ENCODE measurements at places on chromosomes 11 and 22. TPM values are rescaled to one million over a fixed set of nuclear protein-coding genes. Genes with fewer than 3 reads are reported as not detected.
A peak's percentile ranks its signal among the peaks of the same experiment; 100 is the strongest.

GRCh38 chr11:2995031-2995561, 3.0 kb upstream of the NAP1L4 start:
- no peaks in the 10 kb centered on the region for H3K36me3 ChIP-seq
- no peak for DNase-seq
- H3K4me1 ChIP-seq: peaks cover 5% of the 10 kb centered on the region
- no peak overlapping the region for H3K4me3 ChIP-seq
- no peaks in the 10 kb centered on the region for H3K27me3 ChIP-seq

- no peaks in the 10 kb centered on the region for H3K36me3 ChIP-seq
- H3K27ac ChIP-seq: peak overlapping the region; percentile 18
- no peaks in the 10 kb centered on the region for H3K27me3 ChIP-seq
- H3K4me1 ChIP-seq: peaks cover 59% of the 10 kb centered on the region
- no peak overlapping the region for H3K4me3 ChIP-seq
These were observed 10.3 kb downstream of the VPS37C start for GRCh38 chr11:61150706-61151544.

DNA sequence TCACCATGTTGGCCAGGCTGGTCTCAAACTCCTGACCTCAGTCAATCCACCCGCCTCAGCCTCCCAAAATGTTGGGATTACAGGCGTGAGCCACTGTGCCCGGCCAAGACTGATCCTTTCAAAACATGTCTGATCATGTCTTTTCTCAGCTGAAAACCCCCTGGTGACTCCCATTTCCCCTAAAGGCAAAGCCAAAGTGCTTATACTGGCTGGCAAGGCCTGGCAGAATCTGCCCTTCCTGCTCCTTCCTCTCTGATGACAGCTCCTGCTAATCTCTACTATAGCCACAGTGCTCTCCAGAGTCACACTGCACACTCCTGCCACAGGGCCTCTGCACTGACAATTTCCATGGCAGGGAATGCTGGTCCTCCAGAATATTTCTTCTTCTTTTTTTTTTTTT, 2.6 kb upstream of the MCHR1 start:
- no peak overlapping the region for H3K27ac ChIP-seq
- H3K4me1 ChIP-seq: peaks cover 29% of the 10 kb centered on the region
- DNase-seq: no peak
- no peak overlapping the region for H3K4me3 ChIP-seq
- no peaks in the 10 kb centered on the region for H3K27me3 ChIP-seq

- peaks cover 34% of the 10 kb centered on the region for H3K4me1 ChIP-seq
- no peak overlapping the region for H3K27ac ChIP-seq
- DNase-seq: peak; percentile 11
- H3K4me3 ChIP-seq: peak overlapping the region; percentile 79
These were observed 1.4 kb downstream of the USP47 start for GRCh38 chr11:11843211-11843621.

DNA sequence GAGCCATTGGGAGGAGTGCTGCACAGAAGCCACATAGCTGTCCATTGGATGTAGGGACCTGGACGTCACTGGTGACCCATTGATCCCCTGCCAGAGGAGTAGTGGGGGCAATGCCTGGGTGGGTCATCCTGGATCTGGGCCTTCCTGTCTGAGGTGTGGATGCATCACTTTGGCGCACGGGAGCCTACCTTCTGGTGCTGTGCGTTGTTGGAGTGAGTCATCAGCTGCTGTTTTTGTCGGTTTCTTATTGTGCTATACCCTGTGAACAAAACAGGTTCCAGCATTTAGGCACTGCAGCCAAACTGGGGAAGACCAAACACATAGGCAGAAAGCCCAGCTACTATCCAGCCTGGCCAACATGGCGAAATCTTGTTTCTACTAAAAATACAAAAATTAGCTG, 3.2 kb downstream of the TAF6L start:
- no peak overlapping the region for H3K27ac ChIP-seq
- no peak overlapping the region for H3K4me3 ChIP-seq
- no peaks in the 10 kb centered on the region for H3K36me3 ChIP-seq
- H3K4me1 ChIP-seq: peaks cover 11% of the 10 kb centered on the region
- no peaks in the 10 kb centered on the region for H3K27me3 ChIP-seq
- DNase-seq: no peak

DNA sequence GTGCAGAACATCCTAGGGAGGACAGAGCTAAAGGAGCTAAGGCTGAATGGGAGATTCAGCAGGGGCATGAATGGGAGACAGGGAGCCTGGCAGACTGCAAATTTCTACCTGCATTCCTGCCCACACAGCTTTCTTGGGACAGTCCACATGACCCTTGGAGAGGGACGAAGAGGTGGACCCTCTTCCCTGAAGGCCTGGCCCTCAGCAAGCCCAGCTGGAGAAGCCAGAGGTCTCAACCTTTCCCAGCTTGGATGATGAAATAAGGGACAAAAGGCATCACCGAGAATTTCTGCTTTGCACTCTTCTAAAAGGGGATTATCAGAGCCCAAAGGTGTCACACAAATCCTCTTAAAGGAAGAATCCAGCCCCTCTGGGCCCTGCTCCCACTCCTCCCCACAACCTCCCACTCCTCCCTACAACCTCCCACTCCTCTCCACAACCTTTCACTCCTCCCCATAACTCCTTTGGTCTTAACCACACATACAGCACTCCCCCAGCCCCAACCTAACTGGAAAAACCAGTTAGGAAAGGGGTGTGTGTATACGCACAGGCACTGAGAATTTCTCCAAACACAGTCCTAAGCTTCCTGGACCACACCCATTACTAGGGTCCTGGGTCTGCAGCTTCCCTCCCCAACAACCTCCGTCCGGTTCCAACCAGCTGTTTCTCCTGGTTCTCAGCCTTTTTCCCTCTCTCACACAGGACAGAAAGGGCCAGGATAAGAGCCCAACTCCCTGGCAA, 38.4 kb downstream of the RPL27A start:
- H3K4me1 ChIP-seq: peaks cover 53% of the 10 kb centered on the region
- H3K36me3 ChIP-seq: no peaks in the 10 kb centered on the region
- no peak overlapping the region for H3K4me3 ChIP-seq
- DNase-seq: peak; percentile 33
- peak overlapping the region; percentile 47 for H3K27ac ChIP-seq

DNA sequence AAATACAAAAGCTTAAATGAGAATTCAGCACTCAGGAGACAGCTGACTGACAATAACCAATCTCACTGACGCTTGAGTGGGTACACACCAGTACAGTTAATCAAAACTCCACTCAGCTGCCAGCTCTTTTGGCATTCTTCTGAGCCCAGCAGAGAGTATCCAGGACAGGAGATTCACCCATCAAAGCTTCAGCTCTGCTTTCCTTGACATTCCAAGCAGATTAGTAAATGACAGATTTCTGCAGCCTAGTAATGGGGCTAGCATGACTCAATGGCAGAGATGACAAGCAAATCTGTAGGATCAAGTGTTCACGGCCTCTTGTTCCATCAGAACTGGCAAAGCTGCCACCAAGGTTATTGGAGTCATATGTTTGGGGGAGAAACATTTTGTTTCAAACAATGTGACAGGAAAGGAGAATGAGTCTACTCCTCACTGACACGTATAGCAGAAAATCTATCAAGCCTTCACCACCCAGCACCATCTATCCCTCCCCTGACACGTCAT, 420.0 kb downstream of the DYNC2H1 start:
- peaks cover 13% of the 10 kb centered on the region for H3K4me1 ChIP-seq
- no peak overlapping the region for H3K4me3 ChIP-seq
- peak; percentile 28 for DNase-seq
- H3K27ac ChIP-seq: no peak overlapping the region
- H3K36me3 ChIP-seq: no peaks in the 10 kb centered on the region
- no peaks in the 10 kb centered on the region for H3K27me3 ChIP-seq

GRCh38 chr11:106503901-106504300, 426.4 kb downstream of the AASDHPPT start:
- H3K36me3 ChIP-seq: no peaks in the 10 kb centered on the region
- no peak overlapping the region for H3K4me3 ChIP-seq

DNA sequence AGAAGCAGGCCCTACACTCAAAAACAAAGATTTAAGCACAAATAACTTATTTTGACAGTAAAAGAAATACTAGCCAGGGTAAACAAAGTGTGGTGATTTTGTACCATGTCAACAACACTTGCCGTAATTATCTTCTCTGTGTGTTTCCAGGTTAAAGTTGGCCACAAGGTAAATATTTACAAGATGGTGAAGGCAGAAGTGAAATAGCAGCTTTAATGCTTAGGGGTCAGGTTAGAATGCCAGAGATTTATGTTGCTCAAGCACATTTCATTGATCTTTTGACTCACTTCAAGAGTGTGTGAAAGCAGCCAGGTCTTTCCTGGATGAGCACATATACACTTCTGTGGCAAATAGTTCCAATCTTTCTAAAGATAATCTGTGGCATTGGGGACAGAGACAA, 270.2 kb upstream of the LUZP2 start:
- no peaks in the 10 kb centered on the region for H3K27me3 ChIP-seq
- H3K27ac ChIP-seq: no peak overlapping the region
- H3K36me3 ChIP-seq: no peaks in the 10 kb centered on the region
- DNase-seq: no peak

- peaks cover 14% of the 10 kb centered on the region for H3K4me1 ChIP-seq
- H3K36me3 ChIP-seq: no peaks in the 10 kb centered on the region
- no peak for DNase-seq
- no peak overlapping the region for H3K27ac ChIP-seq
These were observed 131.1 kb downstream of the RASSF10 start for GRCh38 chr11:13140028-13140870.

DNA sequence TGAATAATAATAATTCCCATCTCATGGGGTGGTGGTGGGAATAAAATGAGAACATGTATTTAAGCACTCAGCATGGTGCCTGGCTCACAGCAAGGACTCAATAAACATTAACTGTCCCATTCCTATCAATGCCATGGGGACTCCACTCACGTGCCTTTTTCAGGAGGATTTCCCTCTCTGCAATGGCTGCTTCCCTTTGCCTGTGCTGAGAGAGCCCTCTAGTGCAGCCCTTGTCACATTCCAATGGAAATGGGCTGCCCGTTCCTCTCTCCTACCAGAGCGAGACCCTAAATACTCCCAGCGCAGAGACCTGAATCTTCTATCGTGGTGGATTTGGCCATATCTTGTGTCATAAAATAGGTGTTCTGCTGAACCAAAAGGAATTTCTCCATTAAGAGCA, 621.5 kb upstream of the B3GAT1 start:
- H3K4me1 ChIP-seq: no peaks in the 10 kb centered on the region
- no peak overlapping the region for H3K4me3 ChIP-seq
- no peak overlapping the region for H3K27ac ChIP-seq
- DNase-seq: peak; percentile 76

- H3K4me1 ChIP-seq: peaks cover 23% of the 10 kb centered on the region
- DNase-seq: peak; percentile 32
- no peaks in the 10 kb centered on the region for H3K27me3 ChIP-seq
- H3K4me3 ChIP-seq: no peak overlapping the region
These were observed 35.5 kb upstream of the SLC25A1 start for GRCh38 chr22:19214078-19214473.

Gene PKDREJ
- total RNA-seq: not detected

Gene SYT13
- total RNA-seq: 9.0 TPM

Gene PLXNB2
- total RNA-seq: 32.4 TPM

Gene TRIOBP
- 51.0 TPM for total RNA-seq

Gene DCHS1
- 4.5 TPM for total RNA-seq

Gene CCDC81
- total RNA-seq: 0.77 TPM

Gene APOL4
- 0.82 TPM for total RNA-seq

Gene OPCML
- 0.03 TPM for total RNA-seq

Gene MS4A3
- not detected for total RNA-seq

Gene APOBEC3C
- 4.6 TPM for total RNA-seq

All from neural progenitor cell (in vitro differentiated cells).